Glomerular endothelial cell (primary cell): ENCODE measurements at places on chromosomes 7 and 10. TPM values are rescaled to one million over a fixed set of nuclear protein-coding genes. Genes with fewer than 3 reads are reported as not detected.

Gene HMX2
- not detected in 2 replicates for total RNA-seq

Gene PROSER2
- 12.7 and 17.1 TPM in 2 replicates for total RNA-seq

Gene CUBN
- total RNA-seq, result 1.9 and 2.1 TPM in 2 replicates

Gene NACAD
- 7.3 and 7.9 TPM in 2 replicates for total RNA-seq

Gene CDHR1
- 0.15 and 1.3 TPM in 2 replicates for total RNA-seq

Gene PRKAG2
- total RNA-seq, result 25.4 and 36.3 TPM in 2 replicates

Gene ITPRID1
- not detected in 2 replicates for total RNA-seq

Gene SCART1
- total RNA-seq, result 0.44 and 1.3 TPM in 2 replicates

Gene RARRES2
- not detected in 2 replicates for total RNA-seq

Gene STN1
- 25.4 and 32.2 TPM in 2 replicates for total RNA-seq

Gene SAP25
- total RNA-seq, result 0.29 and 1.8 TPM in 2 replicates

Gene MYH16
- total RNA-seq, result 0.12 and 1.3 TPM in 2 replicates

Gene LRRN3
- total RNA-seq, result 0.05 and 0.76 TPM in 2 replicates

Gene BAIAP2L1
- 5.1 and 6.4 TPM in 2 replicates for total RNA-seq

Gene CHN2
- 6.9 and 7.0 TPM in 2 replicates for total RNA-seq

Gene WIPF3
- total RNA-seq, result not detected in 2 replicates

Gene TCERG1L
- not detected in 2 replicates for total RNA-seq

Gene TAS2R4
- 0.29 and 0.58 TPM in 2 replicates for total RNA-seq

Gene VSTM4
- total RNA-seq, result 0.15 and 0.35 TPM in 2 replicates

Gene EPO
- total RNA-seq, result not detected in 2 replicates

Gene BAMBI
- total RNA-seq, result 6.7 and 6.8 TPM in 2 replicates

Gene NUTM2B
- 0.34 and 0.99 TPM in 2 replicates for total RNA-seq

Gene LRRD1
- 0.12 and 0.24 TPM in 2 replicates for total RNA-seq

Gene ZNF786
- 7.8 and 7.9 TPM in 2 replicates for total RNA-seq

Gene FGL2
- not detected in 2 replicates for total RNA-seq

Gene SFTPA1
- total RNA-seq, result not detected in 2 replicates

Gene ZNF25
- 5.0 and 5.3 TPM in 2 replicates for total RNA-seq

Gene ZNF775
- 9.4 and 16.6 TPM in 2 replicates for total RNA-seq

Gene SH2B2
- total RNA-seq, result 5.5 and 11.9 TPM in 2 replicates

Gene CPEB3
- 0.63 and 1.6 TPM in 2 replicates for total RNA-seq

Gene SFMBT2
- total RNA-seq, result 3.1 and 4.8 TPM in 2 replicates

Gene TACC2
- 39.3 and 39.6 TPM in 2 replicates for total RNA-seq

Gene BRAT1
- 29.2 and 42.3 TPM in 2 replicates for total RNA-seq

Gene SMIM30
- total RNA-seq, result 52.9 and 61.0 TPM in 2 replicates

Gene CPA2
- not detected in 2 replicates for total RNA-seq

Gene FAM131B
- total RNA-seq, result 0.53 and 1.6 TPM in 2 replicates

Gene AEBP1
- total RNA-seq, result 12.1 and 40.8 TPM in 2 replicates

Gene MNX1
- 0.10 TPM in 1 of 2 replicates, not detected in the other for total RNA-seq
